ENCODE measurements at places on chromosomes 16 and 17.

- DNase-seq, result peak; percentile 2
Observed at GRCh38 chr17:70552230-70552981, 383.1 kb downstream of the KCNJ2 start.

- peak; percentile 29 for DNase-seq
Observed at GRCh38 chr16:66970775-66971720, 10.0 kb downstream of the CES3 start.

- no peak for DNase-seq
Observed at GRCh38 chr17:45828582-45829133, 16.0 kb upstream of the SPPL2C start.

- DNase-seq, result no peak
Observed at GRCh38 chr17:36212966-36213365, 2.1 kb downstream of the CCL4L2 start.

DNA sequence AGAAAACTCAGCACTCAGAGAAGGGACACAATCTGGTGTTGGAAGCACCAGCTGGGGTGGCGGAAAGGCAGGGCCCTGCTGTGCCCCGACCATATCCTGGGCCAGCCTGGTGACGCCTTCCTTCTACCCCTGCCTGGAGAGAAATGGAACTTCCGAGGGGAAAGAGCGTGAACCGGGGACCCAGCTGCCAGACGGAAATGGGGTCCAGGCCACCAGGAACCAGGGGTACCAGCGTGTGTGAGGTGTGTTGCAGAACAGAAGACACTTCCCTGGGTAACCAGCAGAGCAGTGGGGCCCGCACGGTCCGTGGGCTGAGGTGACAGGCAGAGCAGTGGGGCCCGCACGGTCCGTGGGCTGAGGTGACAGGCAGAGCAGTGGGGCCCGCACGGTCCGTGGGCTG lies 6.8 kb downstream of the RAB40B start:
- DNase-seq, result no peak

DNA sequence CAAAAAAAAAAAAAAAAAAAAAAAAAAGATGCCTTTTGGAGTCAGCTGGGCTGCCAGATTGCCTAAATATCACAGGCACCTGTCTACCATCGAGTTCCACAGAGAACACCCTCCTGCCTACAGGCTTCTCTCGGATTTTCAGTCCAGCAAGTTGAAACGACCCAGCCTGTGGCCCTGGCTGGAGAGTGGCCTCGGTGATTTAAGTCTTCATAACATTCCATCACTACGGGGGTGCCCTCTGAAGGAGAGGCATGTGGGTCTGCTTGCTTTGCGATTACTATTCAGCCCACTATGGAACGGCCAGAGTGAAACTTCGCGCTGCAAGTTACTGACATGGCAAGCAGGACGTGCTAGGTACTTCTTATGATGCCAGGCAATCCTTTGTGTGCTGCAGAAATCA lies 42.8 kb downstream of the MARCHF10 start:
- DNase-seq, result no peak

DNA sequence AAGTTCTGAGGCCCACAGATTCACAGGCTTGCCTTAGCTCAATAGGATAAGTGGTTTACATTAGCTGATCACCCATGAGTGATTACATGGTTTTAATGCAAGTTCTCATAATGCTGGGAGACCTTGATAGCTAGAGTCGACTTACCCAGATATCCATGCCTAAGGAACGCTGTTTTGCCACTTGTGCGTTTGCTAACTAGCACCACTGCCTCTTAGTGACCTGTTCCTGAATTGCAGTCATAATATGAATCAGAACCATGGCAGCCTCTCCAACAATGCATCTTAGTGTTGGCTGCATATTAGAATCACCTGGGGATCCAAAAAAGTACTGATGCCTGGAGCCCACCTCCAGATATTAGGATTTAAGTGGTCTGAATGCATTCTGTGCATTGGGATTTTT lies 251.1 kb upstream of the CDH5 start:
- no peak for DNase-seq

DNA sequence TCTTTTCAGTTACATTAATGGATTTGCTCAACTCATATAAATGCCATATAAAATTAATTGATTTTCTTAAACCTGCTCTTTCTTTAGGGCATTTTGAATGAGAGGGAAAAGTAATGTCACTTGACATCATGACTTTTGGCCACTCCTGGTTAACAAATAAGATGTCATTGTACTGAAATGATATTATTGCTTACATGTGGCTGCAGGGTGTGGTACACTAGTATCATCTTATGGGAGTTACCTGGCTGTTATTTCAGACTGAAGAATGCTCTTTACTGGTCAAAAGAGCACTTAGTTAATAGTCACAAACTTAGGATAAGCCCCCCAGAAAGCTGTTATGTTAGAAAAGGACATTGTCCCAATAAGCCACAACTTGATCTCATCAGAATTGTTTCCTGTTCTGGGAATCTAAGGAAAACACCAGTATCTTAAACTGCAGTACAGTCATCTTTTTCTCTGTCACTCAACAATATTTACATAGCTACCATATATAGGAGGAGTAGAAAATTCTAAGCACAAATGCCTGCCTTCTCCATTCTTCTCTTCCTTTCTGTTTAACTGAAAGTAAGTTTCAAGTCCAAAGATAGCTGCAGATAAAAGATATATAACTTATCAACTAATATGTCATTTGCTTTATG lies 53.9 kb upstream of the MRC2 start:
- DNase-seq, result no peak

GRCh38 chr17:44828919-44829522 lies 1.1 kb downstream of the GJC1 start:
- no peak for DNase-seq

GRCh38 chr17:29256735-29257466 lies 10.2 kb downstream of the CRYBA1 start:
- no peak for DNase-seq

DNA sequence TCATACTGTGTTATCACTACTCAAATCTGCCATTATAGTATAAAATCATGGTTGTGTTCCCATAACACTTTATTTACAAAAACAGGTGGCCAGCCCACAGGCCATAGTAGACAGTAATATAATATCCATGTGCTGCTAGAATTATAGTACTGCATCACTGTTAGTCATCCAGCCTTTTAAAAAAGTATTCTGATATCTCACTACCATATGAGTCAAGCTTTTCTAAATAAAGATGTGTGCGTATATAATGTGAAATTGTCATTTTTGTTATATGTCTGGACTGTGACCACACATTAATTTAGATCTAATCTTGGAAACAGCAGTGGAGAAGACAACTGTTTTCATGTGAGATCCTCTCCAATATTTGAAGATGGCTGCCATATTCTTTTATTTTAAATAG lies 1049.1 kb upstream of the GOT2 start:
- DNase-seq, result no peak

- DNase-seq, result no peak
Observed at GRCh38 chr16:25092441-25092840, 19.1 kb upstream of the LCMT1 start.

DNA sequence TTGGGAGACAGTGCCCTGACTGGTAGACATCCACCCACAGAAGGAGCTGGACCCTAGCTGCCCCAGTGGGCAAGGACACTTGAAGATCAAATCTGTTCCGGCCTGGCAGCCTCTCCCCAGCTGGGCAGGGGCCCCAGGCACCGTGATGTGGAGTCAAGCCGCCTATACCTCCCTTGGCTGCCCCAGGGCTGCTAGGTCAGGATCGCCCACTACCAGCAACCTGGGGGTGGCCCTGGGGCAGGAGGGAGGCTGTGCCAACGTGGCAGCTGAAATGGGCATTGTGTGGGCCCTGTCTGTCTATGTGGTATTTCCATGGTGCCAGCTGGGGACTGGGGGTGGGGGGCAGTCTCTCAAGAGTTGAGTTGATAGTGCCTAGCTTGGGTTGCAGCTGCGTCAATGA lies 941 bp downstream of the PDK2 start:
- DNase-seq, result no peak

DNA sequence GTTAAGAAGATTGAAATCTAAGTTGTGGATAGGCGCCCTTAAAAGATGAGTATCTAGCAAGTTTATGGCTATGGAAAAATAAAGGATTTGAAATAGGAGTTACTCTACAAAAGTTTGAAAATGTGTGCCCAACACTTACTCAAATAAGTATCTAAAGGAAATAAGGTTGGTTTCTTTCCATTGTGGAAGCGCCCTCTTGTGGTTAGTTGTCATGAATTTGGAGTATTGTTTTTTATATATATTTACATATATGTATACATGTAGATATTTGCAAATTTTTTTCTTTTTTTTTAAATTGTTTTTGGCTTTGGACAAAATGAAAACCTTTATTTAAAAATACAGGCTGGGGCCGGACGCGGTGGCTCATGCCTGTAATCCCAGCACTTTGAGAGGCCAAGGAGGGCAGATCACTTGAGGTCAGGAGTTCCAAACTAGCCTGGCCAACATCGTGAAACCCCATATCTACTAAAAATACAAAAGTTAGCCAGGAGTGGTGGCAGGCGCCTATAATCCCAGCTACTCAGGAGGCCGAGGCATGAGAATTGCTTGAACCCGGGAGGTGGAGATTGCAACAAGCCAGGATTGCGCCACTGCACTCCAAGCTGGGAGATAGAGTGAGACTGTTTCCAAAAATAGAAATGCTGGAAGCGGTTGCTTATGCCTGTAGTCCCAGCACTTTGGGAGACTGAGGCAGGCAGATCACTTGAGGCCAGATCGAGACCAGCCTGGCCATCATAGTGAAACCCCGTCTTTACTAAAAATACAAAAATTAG lies 24.0 kb upstream of the VPS4A start:
- DNase-seq, result no peak

Measured in T1000 (cell line).